Stimulated activated CD4-positive, alpha-beta T cell treated with anti-CD3 and anti-CD28 coated beads, Interleukin-12 subunit alpha, Interleukin-12 subunit beta, amount 100 ng/mL, for 24 hours (primary cell): ENCODE measurements at places on chromosomes 12 and 14.

DNA sequence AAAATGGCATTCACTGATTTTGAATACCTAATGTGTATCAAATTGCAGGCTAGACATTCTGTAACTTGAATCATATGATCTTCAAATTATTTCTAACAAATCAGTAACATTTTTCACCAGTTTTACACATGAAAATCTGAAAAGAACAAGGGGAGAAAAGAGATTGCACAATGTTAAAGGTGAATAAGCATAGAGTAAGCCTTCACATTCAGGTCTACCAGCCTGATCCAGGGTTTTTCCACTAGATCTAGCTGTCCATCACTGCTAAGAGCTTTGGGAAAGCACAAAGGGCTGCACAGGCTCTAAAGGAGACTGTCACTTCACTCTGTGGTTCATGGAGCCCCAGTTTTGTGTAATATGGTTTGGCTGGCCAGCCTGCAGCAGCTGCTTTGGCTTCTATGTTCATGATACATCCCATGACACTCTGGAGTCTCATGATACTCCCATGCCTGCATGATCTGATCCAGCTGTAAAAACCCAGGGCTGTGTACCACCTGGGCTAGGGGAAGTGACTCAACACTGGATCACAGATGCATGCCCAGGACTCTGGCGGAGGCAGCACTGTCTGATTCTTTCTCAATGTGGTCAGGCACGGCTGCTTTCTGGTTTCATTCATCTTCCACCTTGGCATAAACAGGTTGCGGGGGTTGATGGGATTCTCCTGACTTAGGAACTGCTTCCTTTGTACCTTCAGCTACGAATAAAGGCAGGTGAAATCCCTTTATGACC lies 859.7 kb downstream of the GALC start:
- no peak for DNase-seq

GRCh38 chr14:102630405-102630804 lies 38.0 kb downstream of the RCOR1 start:
- DNase-seq = no peak

- DNase-seq = no peak
These were observed 49.4 kb upstream of the STK38L start for GRCh38 chr12:27194644-27195043.

DNA sequence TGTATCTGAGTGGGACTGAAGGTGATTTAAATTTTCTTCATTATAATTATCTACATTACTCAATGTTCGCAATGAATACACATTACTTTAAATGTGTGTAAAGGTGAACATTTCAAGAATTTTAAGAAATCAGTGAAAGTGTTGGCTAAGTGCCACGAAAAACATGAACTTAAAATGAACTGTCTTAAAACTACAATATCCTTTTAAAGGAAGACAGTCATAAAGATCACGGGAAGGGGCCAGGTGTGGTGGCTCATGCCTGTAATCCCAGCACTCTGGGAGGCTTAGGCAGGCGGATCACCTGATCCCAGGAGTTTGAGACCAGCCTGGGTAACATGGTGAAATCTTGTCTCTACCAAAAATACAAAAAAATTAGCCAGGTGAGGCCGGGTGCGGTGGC lies 11.2 kb downstream of the MOK start:
- no peak for DNase-seq

- no peak for DNase-seq
These were observed 18.1 kb downstream of the WNK1 start for GRCh38 chr12:770479-770878.

GRCh38 chr14:72775923-72776554 lies 117.9 kb downstream of the DPF3 start:
- no peak for DNase-seq

GRCh38 chr14:63453443-63453936 lies 89.7 kb downstream of the PPP2R5E start:
- no peak for DNase-seq

DNA sequence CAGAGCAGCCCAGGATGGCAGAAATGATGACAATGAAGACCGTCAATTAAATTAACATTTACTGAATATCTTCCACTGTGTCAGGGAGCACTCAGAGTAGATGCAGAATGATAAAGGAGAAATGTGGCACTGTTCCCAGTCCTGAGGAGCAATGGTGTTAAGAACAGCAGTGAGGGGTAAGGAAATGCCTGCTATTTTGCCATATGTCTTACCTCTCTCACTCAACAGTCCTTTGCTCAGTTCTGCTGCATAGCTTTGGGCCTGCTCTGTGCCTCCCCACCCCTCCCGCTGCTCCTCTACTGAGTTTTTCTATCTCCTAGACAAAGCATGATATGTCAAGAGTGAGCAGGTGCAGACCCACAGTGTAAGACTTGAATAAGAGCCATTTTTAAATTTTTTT lies 318.8 kb downstream of the NAV3 start:
- DNase-seq = no peak

DNA sequence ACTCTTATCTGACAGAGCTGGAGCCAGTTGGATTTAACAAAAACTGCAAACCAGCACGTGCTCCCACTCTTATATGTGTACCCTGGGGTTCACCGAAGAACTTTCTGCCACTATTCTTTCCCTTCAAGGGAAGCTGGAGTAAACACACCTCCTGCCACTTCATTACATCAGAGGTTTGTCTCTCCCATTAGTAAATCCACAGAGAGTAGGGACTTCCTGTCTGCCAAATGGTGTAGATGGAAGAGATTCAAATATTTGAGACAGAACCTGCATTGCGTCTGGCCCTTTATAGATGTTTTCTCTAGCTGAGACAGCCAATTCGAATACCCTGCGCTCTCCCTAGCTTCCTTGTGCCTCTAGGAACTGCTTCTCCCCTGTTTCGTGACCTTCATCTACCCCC lies 29.1 kb upstream of the AEBP2 start:
- DNase-seq = no peak

GRCh38 chr12:103556890-103557627 lies 30.0 kb upstream of the STAB2 start:
- no peak for DNase-seq

DNA sequence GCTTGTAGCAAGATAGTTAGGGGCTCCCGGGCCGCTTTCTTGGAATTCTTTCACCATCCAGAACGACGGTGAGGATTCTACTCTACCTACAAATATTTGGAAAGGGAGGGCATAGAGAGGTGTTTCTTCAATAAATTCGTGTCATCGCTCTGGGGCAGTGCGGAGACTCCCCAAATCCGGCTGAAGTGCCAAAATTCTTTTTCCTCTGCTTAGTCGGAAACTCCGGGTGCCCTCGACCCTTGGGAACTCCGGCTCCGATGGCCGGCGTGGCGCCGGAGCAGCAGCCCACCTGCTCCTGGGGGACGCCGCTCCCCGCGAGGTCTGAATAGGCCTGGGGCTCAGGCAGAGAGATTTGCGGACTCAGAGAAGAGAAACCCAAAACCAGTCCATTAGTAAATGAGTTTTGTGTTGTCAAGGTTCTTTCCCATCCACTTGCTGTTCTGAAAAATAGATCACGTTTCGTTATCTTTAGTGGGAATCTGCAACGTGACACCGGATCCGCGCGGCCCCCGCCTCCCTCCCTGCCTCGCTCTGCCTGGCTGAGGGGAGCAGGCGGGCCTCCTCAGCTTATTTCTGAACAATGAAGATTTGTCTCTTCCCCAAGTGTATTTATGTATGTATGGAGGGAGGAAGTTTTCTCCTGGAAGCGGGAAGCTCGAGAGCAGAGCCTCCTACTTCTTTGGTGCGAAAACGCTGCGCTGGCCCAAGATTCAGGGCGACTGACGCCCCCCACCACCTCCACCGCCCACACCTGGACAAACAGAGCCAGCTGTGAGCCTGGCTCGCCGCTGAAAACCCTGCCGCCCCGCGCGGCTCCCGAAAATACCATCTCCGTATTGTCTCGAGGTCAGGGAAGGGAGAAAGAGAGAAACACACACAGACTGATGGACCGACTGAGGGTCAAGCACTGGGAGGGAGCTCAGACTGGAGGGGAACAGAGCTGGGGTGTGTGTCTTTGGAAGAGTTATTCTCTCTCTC lies 3.7 kb upstream of the SIX1 start:
- no peak for DNase-seq

- no peak for DNase-seq
These were observed 72.5 kb downstream of the LGMN start for GRCh38 chr14:92675976-92676375.
